ENCODE measurements at places on chromosomes 1 and 21. TPM values are rescaled to one million over a fixed set of nuclear protein-coding genes. Genes with fewer than 3 reads are reported as not detected.

Gene HTR6
- not detected for total RNA-seq

Gene C1orf116
- 31.9 TPM for total RNA-seq

Gene SIM2
- 0.38 TPM for total RNA-seq

Gene PEX14
- 28.7 TPM for total RNA-seq

Gene PGLYRP3
- total RNA-seq: not detected

Gene OVAAL
- not detected for total RNA-seq

Gene NCF2
- total RNA-seq: 0.67 TPM

Gene ERICH3
- total RNA-seq: 1.1 TPM

Gene OR2AK2
- total RNA-seq: not detected

Gene TEX38
- total RNA-seq: 0.38 TPM

Gene CELSR2
- total RNA-seq: 38.7 TPM

Gene COL8A2
- 0.18 TPM for total RNA-seq

Gene BRDT
- not detected for total RNA-seq

Gene SYTL1
- total RNA-seq: 15.5 TPM

Gene C1orf226
- total RNA-seq: 5.1 TPM

Gene LAD1
- total RNA-seq: 35.3 TPM

Gene TMEM50A
- total RNA-seq: 72.5 TPM

Measured in progenitor cell of endocrine pancreas (in vitro differentiated cells).